PC-9 (cell line): ENCODE measurements at places on chromosomes 12 and 14. TPM values are rescaled to one million over a fixed set of nuclear protein-coding genes. Genes with fewer than 3 reads are reported as not detected.

Gene HOXC9
- total RNA-seq = 7.5 and 10.2 TPM in 2 replicates

GRCh38 chr12:132105467-132105866 is 38.7 kb downstream of the DDX51 start:
- H3K27me3 ChIP-seq = no peaks in the 10 kb centered on the region
- H3K27ac ChIP-seq = no peak overlapping the region
- H3K4me1 ChIP-seq = no peaks in the 10 kb centered on the region
- no peak overlapping the region for H3K4me3 ChIP-seq
- 0 out of 2 replicates have a peak, but pooled peaks cover 6% of the 10 kb centered on the region for H3K36me3 ChIP-seq
- no peak for DNase-seq

Gene INHBE
- total RNA-seq = 0.73 and 0.90 TPM in 2 replicates

GRCh38 chr14:99192830-99193229 is 79.2 kb downstream of the BCL11B start:
- H3K4me1 ChIP-seq = no peaks in the 10 kb centered on the region
- peaks cover 63% of the 10 kb centered on the region for H3K27me3 ChIP-seq
- no peaks in the 10 kb centered on the region for H3K36me3 ChIP-seq
- H3K27ac ChIP-seq = no peak overlapping the region
- no peak for DNase-seq

Gene UBC
- total RNA-seq = 748 and 783 TPM in 2 replicates

GRCh38 chr12:29752121-29752520 is 31.6 kb downstream of the TMTC1 start:
- no peaks in the 10 kb centered on the region for H3K4me1 ChIP-seq
- H3K36me3 ChIP-seq = no peaks in the 10 kb centered on the region
- no peak overlapping the region for H3K4me3 ChIP-seq
- DNase-seq = no peak
- no peaks in the 10 kb centered on the region for H3K27me3 ChIP-seq

GRCh38 chr12:49703647-49704137 is 3.5 kb downstream of the FMNL3 start:
- H3K27ac ChIP-seq = no peak overlapping the region
- no peaks in the 10 kb centered on the region for H3K36me3 ChIP-seq
- H3K4me1 ChIP-seq = 0 out of 2 replicates have a peak, but pooled peaks cover 4% of the 10 kb centered on the region
- DNase-seq = no peak
- no peak overlapping the region for H3K4me3 ChIP-seq

GRCh38 chr14:60563113-60563512 is 54.2 kb downstream of the SIX6 start:
- H3K27me3 ChIP-seq = no peaks in the 10 kb centered on the region
- no peaks in the 10 kb centered on the region for H3K36me3 ChIP-seq
- no peak for DNase-seq
- H3K27ac ChIP-seq = no peak overlapping the region

DNA sequence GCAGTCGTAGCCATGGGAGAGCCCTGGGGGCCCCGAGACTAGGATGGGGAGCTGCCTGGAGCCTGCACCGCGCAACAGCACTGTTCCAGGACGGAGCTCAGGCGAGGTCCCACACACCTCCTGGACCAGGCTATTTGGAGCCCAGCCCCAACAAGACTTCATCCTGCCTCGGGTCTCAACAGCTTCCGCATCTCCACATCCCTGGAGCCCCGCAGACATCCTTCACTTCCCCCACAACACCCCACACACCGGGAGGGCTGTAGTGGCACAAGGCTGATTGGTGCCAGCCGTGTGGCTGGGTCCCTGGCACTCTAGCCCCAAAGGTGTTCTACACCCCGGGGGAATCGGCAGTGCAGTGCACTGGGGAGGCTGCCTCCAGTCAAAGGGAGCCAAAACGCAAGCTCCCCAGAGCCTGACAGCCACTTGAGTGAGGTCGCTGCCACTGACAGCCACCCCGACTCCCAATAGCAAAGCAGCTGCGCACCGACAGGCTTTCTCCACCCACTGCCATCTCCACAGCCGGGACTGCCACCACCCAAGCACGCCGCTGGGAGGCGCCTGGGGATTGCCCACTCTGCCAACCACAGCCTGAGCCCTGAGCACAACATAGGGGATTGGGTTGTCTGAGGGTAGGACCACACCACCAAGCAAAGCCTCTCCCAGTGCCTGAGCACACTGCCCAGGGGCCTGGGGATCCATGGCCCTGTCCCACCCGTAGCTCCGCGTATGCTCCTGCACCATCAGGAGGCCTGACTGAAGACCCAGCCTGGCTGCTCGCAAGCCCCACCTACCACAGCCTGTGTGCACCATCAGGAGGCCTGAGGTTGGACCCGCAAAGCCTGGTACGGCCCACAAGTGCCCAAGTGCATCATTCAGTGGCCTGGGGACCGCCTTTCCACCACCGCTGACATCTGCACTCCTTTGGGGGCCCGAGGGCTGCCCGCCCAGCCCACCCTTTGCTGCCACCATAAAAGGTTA is 13.2 kb upstream of the KLRF1 start:
- no peaks in the 10 kb centered on the region for H3K4me1 ChIP-seq
- H3K27ac ChIP-seq = no peak overlapping the region
- DNase-seq = peak; percentile 83
- H3K36me3 ChIP-seq = no peaks in the 10 kb centered on the region
- 0 out of 2 replicates have a peak overlapping the region, but pooled peaks have one; percentile 33 for H3K4me3 ChIP-seq
- H3K27me3 ChIP-seq = no peaks in the 10 kb centered on the region

Gene FAM90A1
- total RNA-seq = 1.6 and 1.7 TPM in 2 replicates

Gene POLR3B
- total RNA-seq = 8.4 and 12.9 TPM in 2 replicates

Gene CELA1
- 0.58 TPM in 1 of 2 replicates, not detected in the other for total RNA-seq

GRCh38 chr14:31945074-31945613 is 132.0 kb upstream of the ARHGAP5 start:
- H3K4me3 ChIP-seq = no peak overlapping the region
- H3K27ac ChIP-seq = no peak overlapping the region
- H3K27me3 ChIP-seq = no peaks in the 10 kb centered on the region
- DNase-seq = no peak
- no peaks in the 10 kb centered on the region for H3K36me3 ChIP-seq

Gene NTN4
- 41.5 and 46.0 TPM in 2 replicates for total RNA-seq

DNA sequence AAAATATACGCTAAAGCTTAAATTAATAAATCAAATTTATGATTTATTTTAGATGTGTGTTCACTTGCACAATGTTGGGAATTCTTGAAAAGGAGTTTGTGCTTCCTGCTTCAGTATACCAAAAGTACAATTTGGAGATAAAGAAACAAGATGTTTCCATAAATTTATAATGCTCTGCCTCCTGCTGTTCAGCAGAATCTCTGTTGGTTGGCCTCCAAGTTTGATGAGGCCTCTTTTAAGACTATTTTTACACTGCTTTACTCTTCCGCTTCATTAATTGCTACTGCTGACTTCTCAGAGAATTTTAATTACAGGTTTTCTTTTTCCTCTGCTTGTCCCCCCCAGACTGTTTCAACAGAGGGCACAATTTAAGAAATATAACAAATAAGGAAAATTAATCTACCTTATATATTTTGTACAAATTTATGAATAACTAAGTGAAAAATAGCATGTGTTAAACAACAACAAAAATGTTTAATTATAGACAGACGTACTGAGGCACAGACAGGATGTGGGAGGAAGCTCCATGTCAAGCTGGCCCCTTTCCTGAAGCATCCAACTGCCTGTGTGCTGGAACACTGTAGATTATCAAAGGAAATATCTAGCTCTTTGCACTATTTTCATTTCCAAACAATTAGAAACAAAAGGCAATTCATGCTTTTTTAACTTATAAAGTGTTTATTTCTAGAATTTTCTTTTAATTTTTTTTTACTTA is 83.9 kb downstream of the PIK3C2G start:
- no peak overlapping the region for H3K27ac ChIP-seq
- no peak overlapping the region for H3K4me3 ChIP-seq
- no peaks in the 10 kb centered on the region for H3K4me1 ChIP-seq
- DNase-seq = no peak
- H3K27me3 ChIP-seq = no peaks in the 10 kb centered on the region
- no peaks in the 10 kb centered on the region for H3K36me3 ChIP-seq
